ENCODE measurements at places on chromosomes 5 and 9.
A peak's percentile ranks its signal among the peaks of the same experiment; 100 is the strongest.

- DNase-seq: no peak
These were observed 15.2 kb upstream of the PPP1R2B start for GRCh38 chr5:156834916-156835315.

- DNase-seq: peak; percentile 22
These were observed 102.1 kb downstream of the TMEM174 start for GRCh38 chr5:73274881-73275663.

DNA sequence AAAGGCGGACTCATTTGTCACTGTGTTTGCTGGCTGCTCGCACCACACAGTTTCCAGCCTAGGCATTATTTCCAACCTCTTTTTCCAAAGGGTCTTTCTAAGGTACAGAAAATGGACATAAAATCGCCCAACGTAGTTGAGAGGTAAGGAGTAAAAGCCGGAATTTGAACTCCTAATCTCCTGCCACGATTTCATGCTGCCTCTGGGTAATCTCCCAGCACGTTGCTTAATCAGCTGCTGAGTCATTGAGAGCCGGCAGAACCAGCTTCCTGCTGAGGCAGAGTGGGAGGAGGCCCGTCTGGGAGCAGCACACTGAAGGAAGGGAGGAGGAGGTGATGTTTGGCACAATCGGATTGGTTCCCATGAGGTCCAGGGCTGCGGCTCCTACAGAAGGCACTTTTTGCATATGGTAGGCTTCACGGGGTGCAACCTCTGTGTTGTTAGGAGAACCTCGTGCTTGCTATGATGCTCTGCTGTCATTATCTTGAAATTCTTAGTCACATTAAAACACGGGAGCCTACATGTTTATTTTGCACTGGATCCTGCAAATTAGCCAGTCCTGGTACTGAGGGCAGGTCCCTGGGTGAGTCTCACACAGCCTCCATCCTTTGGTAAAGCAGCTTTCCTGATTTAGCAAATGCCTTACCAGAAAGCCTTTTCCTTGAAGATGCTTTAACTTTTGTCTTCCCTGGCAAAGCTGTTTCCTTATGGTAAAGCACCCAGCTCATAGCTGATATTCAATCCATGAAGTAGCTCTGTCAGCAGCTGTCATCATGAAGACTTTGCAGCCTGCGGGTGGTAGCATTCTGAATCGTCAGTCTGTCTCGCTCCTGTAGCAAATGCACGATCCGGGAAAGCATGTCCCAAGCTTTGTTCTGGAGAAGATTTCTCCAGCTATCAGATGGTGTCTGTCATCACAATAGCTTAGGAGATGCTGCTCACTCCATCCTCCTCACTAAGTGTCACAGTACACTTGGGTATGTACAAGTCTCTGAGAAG lies 191.6 kb upstream of the MSX2 start:
- peak; percentile 86 for DNase-seq

DNA sequence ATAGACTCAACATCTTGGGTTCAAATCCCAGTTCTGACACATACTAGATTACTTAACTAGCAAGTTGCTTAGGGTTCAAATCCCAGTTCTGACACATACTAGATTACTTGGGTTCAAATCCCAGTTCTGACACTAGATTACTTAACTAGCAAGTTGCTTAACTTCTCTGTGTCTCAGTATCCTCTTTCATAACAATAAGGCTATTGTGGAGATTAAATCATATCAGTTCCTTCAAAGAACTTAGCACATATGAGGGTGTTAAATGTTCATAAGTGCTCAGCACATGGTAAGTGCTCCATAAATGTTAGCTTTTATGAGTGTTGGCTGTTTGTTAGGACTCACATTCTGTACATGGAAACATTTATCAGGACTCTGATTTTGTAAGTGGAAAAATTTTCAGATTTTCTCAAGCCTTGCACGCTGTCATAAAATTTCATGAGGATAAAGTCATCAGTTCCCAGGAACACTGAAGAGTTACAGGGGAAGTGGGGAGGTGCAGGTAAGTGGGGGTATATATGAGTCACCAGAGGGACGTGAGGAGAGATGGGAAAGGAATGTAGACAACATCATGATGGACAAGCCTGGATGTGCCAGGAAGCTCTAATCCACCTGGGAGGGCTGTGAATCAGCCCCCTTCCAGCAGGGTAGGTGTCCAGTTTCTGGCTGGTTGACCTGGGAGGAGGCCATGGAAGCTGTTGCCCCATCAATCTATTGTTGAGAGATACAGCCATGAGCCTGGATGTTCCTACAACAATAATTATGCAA lies 532.2 kb upstream of the WWC1 start:
- DNase-seq: no peak

- DNase-seq: no peak
These were observed 226.5 kb downstream of the CDK5RAP2 start for GRCh38 chr9:120353506-120353905.

DNA sequence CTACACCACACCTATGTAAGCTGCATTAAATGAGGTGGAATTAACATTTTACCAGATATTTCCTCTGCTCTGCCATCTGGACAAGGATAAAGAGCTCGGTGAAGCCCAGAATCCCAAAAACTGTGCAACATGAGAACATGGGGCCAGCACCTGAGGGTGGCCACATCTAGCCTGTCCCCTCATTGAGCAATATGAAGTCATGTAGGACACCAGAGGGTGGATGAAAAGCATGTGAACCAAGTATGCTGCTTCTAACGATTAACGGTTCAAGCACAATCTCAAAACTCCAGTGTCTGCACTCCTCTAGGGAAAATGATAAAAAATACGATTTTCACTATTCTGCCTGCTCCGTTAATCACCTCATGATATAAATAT lies 545.8 kb downstream of the EBF1 start:
- no peak for DNase-seq

- no peak for DNase-seq
These were observed 85.3 kb downstream of the MVB12B start for GRCh38 chr9:126411948-126412284.
